NCI-H1092 (cell line): ENCODE measurements at places on chromosomes 7 and 10.

DNA sequence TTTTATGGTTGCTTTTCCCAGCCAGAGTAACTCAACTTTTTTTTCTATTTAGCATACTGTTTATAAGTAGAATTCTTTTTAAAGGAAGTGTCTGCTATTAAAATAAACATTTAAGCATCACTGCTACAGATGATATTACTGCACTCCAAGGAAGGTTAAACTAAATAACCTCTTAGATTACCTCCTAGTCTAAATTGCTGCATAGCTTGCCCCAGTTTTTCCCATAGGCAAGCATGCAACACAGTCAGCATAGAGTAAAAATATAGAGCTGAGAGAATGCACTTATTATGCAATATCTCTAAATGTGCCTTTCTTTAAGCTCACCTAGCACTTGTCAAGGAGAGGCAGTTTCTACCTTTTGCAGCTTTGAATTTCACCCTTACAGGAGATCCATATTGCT, 1392.4 kb upstream of the CELF2 start:
- no peak for DNase-seq

DNA sequence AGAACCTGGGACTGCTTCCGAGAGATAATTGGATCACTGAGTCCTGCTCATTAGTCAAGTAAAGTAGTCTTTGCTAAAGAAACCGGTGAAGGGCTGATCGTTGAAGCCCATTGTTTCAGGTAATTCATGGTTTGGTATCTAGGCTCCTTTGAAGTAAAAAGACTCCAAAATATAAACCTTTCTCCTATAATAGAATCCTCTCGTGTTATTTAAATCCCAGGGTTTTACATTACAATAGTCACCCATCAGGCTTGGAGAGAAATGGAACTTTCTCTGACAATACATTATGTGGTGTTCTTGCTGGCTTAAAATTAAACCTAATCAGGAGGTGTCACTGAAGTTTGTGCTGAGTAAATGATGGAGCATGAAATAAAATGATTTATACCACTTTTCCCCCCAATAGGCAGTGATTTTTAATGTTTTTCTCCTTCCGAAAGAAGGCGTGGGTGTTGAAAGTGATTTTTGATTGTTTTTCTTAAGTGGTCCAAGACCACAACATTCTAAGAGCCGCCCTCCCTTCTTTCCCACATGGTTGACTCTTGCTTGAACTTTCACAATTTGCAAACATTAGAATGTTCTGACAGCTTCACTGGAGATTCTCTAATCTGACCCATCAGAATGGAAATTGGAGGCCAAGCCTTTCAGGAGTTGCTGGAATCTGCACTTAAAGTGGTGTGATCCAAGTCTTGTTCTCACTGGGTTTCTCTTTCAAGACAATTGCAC, 44.2 kb downstream of the LRMDA start:
- no peak for DNase-seq

- DNase-seq = no peak
Measured at GRCh38 chr10:109183366-109183765, 739.9 kb downstream of the XPNPEP1 start.

DNA sequence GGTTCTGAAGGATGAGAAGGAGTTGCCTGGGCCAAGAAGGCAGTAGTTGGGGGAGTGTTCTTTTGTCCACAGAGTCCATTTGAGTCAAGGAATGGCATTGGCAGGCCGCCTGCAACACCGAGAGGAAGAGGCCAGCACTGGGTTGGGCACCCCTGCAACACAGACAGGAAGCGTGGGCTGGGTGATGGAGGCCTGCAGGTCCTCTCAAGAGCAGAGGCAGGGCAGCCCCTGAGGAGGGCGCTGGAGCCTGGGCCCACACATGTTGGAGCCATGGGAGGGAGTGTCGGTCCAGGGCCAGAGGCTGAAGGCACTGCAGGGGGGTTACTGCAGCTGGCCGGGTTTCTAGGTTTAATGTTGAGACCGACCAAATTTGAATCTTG, 137.3 kb downstream of the PTPN20 start:
- no peak for DNase-seq

- no peak for DNase-seq
Measured at GRCh38 chr10:89491932-89492331, 43.5 kb downstream of the SLC16A12 start.

DNA sequence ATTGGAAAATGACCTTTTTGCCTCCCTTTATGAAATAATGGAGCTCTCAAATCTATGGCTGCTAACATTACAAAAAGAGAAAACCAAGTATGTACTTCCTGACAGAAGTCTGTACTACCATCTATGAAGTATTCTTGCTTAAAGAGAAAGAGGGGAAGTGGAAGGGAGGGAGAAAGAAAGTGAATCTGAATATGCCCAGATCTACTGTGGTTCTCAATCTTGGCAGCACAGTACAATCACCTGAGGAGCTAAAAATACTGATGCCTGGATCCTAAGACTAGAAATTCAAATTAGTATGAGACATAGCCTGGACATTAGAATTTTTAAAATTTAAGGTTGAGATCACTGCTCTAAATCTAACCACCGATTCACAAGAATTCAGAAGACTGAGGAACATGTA, 85.2 kb downstream of the IGF2BP3 start:
- no peak for DNase-seq

- no peak for DNase-seq
Measured at GRCh38 chr10:130111852-130112180, 1.2 kb upstream of the C10orf143 start.

DNA sequence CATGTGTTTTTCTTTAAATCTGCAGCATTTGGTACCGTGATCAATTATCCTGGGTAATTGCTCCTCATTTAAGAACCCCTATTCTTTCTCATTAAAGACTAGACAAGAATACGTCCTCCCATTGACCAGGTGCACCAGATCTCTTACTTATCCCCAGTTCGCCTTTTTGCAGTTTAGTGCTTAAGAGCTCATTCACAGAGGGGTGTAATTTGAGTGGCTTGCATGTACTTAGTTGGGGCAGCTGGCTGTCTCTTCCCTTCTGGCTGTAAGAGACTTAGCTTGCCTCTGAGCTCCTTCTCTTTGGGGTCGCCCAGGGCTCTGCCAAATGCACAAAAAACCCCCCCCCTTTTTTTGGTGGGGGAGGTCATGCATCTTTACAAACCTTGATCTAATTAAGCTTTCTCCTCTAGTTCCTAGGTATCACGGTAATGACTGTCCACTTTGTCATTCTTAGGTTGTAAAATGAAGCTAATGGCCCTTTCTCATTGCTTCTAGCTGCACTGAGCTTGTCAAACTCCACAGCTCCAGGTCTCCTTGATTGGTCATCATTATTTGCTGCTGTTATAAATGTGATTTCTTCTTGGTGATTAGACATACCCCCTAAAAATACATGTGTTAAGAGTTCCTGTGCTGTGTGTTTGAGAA, 26.3 kb downstream of the GAD2 start:
- peak; percentile 70 for DNase-seq

DNA sequence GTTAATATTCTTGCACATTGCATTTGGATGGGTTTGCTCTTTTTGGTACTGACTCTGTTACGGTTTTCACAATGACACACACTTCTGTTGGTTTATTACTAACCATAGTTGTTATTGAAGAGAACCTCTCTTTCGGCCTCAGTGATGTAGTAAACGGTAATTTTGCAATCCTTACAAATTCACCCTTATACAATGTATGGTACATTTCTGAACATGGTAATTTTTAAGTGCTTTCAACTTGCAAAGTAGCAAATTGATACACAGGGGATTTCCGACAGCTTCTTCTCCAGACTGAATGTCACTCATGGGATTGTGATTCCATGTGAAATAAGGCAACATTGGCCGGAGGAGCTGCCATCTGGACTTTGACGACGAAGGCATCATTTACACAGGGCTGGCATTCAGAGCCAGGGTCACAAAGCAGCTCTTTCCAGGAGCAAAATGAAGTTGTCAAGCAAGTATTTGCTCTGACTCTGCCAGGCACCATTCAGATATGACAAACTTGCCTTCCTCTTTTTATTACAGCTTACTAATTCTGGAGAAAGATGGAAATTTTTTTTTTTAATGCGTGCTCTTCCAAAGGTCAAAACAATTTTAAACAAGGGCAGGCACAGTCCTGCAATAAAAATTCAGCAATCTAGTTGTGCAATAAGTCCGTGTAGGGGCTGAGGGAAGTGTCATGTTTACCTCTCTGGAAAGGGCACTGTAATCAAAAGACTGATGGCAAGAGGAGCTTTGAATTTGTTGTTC, 711.5 kb upstream of the C7orf33 start:
- no peak for DNase-seq

DNA sequence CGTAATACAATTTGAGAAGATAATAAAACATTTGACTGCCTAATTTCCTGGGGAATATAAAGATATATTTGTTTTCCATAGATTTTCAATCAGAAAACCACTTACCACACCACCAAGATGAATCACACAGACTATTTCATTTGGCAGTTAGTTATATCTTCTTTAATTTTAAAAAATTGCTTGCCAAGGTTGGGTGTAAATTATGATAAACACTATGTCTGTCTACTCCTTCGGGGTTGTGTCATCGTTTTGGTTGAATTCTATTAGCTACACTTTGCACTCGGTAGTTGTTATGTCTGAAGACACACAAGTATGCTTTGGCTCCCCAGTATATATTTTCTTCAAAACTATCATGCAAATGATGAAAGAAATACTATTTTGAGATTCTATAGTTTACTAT, 594.8 kb upstream of the SEMA3D start:
- no peak for DNase-seq
